Sigmoid colon (tissue), 7 donors: ENCODE measurements at places on chromosomes 6 and 20. TPM values are rescaled to one million over a fixed set of nuclear protein-coding genes. Genes with fewer than 3 reads are reported as not detected.

GRCh38 chr6:105223242-105223641 is 43.4 kb upstream of the POPDC3 start:
- no peak overlapping the region for H3K4me3 ChIP-seq
- DNase-seq: no peak
- no peaks in the 10 kb centered on the region for H3K4me1 ChIP-seq
- H3K36me3 ChIP-seq: no peaks in the 10 kb centered on the region
- H3K27me3 ChIP-seq: no peaks in the 10 kb centered on the region

GRCh38 chr6:99951016-99951805 is 42.8 kb downstream of the MCHR2 start:
- no peaks in the 10 kb centered on the region for H3K27me3 ChIP-seq
- no peak overlapping the region for H3K4me3 ChIP-seq
- H3K36me3 ChIP-seq: no peaks in the 10 kb centered on the region

DNA sequence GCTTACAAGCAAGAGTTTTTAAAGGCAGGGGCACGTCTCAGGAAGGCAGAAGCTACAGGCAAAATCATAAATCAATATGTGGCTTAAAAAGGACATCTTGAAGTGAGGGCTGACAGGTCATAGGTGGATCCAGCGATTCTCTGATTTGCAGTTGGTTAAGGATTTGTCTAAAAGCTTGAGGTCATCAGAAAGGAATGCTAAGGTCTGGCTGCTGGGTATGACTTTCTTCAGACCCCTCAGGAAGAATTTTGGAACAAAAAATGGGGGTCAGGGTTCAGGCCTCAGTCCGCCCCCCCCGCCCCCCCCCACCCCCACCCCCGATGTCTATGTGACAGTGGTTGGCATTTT is 261.9 kb downstream of the CDH4 start:
- H3K4me3 ChIP-seq: no peak overlapping the region
- H3K4me1 ChIP-seq: no peaks in the 10 kb centered on the region
- H3K27me3 ChIP-seq: no peaks in the 10 kb centered on the region
- H3K36me3 ChIP-seq: no peaks in the 10 kb centered on the region
- no peak for DNase-seq
- H3K27ac ChIP-seq: no peak overlapping the region

DNA sequence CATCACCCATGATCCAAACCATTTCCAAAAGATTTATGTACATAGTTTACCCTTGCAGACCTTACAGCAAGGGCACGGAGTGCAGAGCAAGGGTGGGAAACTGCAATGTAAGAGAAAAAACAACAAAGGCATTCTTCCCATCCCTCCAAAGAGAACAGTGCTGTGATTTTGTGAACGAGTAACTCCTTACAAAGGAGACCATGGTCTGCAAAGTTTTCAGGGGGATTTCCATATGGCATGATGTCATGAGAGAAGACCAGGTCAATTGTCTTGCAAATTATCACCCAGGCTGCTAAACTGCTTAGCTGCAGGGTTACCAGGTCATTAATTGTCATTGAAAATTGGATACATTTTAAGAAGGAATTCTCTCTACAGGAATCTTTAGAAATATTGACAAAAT is 58.3 kb downstream of the LAMP5 start:
- no peak overlapping the region for H3K27ac ChIP-seq
- no peaks in the 10 kb centered on the region for H3K36me3 ChIP-seq
- no peak for DNase-seq
- H3K4me3 ChIP-seq: no peak overlapping the region
- no peaks in the 10 kb centered on the region for H3K27me3 ChIP-seq

DNA sequence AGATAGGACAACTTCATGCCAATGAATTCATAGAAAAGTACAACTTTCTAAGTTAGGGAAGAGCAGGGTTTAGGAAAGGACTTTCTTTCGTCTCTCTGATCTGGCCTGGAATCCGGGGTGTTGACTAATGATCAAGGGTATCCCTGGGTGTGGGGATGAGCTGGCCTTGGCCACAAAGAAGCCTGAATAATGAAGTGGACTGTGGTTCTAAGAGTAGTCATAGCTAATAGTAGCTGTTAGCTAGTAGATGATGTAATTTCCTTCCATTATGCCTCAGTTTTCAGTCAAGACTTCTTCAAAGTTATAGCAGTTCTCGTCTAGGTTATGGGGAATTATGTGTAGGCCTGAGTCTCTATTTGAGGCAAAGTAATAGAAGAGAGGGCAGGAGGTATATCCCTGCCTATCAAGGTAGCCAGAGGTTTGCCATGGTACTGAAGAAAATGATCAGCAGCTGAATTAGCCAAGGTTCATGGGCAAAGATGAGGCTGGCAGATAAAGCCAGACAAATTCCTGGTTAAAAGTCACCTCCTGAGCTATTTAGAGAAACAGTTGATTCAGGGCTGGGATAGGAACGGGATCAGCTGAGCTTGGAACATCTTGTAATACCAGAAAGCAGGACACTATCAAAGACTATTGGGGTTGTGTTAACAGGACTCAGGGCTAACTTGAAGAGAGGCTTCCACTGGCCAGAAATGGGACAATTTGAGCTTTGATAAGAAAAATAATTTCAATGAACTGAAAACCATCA is 18.7 kb upstream of the TRPC4AP start:
- H3K4me1 ChIP-seq: no peaks in the 10 kb centered on the region
- H3K4me3 ChIP-seq: no peak overlapping the region
- H3K27ac ChIP-seq: peak overlapping the region; percentile 31
- H3K27me3 ChIP-seq: no peaks in the 10 kb centered on the region

DNA sequence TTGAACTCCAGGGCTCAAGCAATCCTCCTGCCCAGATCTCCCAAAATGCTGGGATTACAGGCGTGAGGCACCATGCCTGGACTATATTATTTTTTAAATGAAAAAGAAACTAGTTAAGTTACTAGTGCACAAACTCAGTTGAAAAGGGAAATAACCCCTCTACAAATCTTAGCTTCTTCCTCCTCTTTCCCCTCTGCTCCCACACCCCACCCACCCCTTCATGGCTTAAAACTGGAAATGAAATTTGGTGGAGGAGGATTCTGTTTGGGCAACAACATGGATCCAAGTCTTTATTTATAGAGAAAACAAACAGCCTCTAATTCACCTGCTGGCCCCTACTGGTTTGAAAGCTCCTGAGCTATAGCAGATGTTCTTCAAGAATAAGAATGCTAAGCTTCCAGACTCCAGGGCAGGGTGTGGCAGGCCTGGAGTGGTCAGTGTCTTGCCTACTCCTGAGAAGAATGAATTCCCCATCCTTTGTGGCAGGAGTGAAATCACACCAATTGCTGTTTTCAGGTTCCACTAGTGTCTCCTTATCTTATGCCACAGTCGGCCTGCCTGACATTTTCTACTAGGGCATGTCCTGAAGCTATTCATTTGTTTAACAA is 73.5 kb downstream of the ZFP64 start:
- no peak for DNase-seq
- no peaks in the 10 kb centered on the region for H3K4me1 ChIP-seq
- no peak overlapping the region for H3K4me3 ChIP-seq
- H3K27ac ChIP-seq: no peak overlapping the region

DNA sequence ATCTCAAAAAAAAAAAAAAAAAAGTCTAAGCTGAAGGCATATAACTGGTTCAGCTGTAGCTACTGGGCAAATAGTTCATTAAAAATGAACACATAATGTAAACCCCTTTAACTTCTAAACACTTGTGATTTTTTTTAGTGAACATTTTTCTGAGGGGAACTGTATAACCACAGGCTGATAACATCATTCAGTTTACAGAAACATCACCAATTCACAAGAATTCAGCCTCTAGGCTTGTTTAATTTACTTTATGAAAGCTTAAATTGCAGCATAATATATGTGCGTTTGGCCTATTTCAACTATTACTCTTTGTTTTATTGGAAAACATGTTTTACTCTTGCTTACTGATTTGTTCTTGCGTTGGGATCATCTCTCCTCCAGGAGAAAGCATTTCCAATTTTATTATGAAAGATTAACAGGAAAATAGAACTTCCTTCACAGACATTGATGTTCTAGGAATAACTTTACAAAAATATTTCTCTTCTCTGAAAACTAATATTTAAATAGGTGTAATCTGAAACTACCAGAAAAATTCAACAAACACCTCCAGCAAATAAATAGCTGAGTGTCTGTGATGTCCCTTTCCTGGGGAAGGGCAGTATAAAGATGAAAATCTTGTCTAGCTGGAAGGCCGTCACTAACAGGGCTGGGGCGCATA is 284.5 kb downstream of the UST start:
- no peak overlapping the region for H3K4me3 ChIP-seq
- no peak for DNase-seq
- no peaks in the 10 kb centered on the region for H3K36me3 ChIP-seq
- peaks cover 18% of the 10 kb centered on the region for H3K4me1 ChIP-seq
- no peaks in the 10 kb centered on the region for H3K27me3 ChIP-seq

PXT1 gene
- not detected for total RNA-seq

GRCh38 chr6:25178336-25179035 is 100.7 kb upstream of the CARMIL1 start:
- no peak for DNase-seq
- H3K27me3 ChIP-seq: no peaks in the 10 kb centered on the region
- peaks cover 53% of the 10 kb centered on the region for H3K4me1 ChIP-seq
- H3K36me3 ChIP-seq: no peaks in the 10 kb centered on the region

- H3K4me1 ChIP-seq: no peaks in the 10 kb centered on the region
- no peak overlapping the region for H3K4me3 ChIP-seq
- H3K36me3 ChIP-seq: no peaks in the 10 kb centered on the region
- no peak overlapping the region for H3K27ac ChIP-seq
- no peaks in the 10 kb centered on the region for H3K27me3 ChIP-seq
Observed at GRCh38 chr6:87066449-87067333, 28.2 kb downstream of the CGA start.

DNA sequence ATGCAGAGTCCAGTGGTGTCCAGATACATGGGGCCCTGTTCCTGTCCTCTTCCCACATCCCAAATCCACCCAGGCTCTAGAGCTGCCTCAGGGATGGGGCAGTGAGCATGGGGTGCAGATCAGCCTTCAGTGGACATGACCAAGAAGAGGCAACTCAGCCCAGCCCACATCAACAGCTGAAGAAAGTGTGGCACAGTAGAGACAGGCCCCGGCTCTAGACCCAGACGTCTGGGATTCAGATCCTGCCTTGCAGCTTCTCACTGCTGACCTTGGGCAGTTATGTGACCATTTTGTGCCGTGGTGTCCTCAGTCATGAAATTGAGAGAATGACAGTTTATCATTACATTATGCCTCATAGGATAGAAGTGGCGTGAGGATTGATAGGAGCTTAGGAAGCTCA is 54.6 kb upstream of the CST7 start:
- no peaks in the 10 kb centered on the region for H3K36me3 ChIP-seq
- H3K4me1 ChIP-seq: no peaks in the 10 kb centered on the region
- DNase-seq: no peak
- no peaks in the 10 kb centered on the region for H3K27me3 ChIP-seq
- no peak overlapping the region for H3K4me3 ChIP-seq

CTCFL gene
- not detected for total RNA-seq

DNA sequence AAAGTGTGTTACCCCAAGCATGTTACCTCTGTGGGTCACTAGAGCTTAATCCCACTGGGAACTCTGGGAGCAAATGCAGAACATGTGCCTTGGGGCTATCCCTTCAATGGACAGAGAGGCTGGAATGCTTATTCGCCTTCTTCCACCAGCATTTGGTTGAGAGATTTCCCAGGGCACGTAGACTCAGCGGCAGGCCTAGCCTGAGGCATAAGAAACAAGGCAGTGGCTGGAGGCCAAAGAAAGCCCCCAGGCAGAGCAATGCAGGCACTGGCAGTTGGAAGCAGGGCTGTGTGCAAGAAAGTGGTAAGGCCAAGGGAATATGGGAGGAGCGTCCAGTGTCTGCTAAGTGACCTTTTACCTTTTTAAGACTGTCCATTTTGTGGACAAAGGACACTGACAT is 114.0 kb upstream of the FLRT3 start:
- no peaks in the 10 kb centered on the region for H3K36me3 ChIP-seq
- H3K27ac ChIP-seq: no peak overlapping the region
- H3K4me1 ChIP-seq: no peaks in the 10 kb centered on the region
- H3K27me3 ChIP-seq: no peaks in the 10 kb centered on the region
- no peak for DNase-seq

- H3K4me3 ChIP-seq: no peak overlapping the region
- no peaks in the 10 kb centered on the region for H3K27me3 ChIP-seq
- DNase-seq: no peak
- H3K27ac ChIP-seq: no peak overlapping the region
Observed at GRCh38 chr6:149723771-149724417, 6.0 kb upstream of the LATS1 start.

- DNase-seq: no peak
- H3K4me1 ChIP-seq: no peaks in the 10 kb centered on the region
- H3K4me3 ChIP-seq: no peak overlapping the region
- H3K27me3 ChIP-seq: no peaks in the 10 kb centered on the region
- no peaks in the 10 kb centered on the region for H3K36me3 ChIP-seq
- H3K27ac ChIP-seq: no peak overlapping the region
Observed at GRCh38 chr6:22238861-22239260, 58.0 kb downstream of the PRL start.

PPP1R3G gene
- total RNA-seq: 2.0 TPM

TGM3 gene
- not detected for total RNA-seq

NNAT gene
- 88.9 TPM for total RNA-seq

DNA sequence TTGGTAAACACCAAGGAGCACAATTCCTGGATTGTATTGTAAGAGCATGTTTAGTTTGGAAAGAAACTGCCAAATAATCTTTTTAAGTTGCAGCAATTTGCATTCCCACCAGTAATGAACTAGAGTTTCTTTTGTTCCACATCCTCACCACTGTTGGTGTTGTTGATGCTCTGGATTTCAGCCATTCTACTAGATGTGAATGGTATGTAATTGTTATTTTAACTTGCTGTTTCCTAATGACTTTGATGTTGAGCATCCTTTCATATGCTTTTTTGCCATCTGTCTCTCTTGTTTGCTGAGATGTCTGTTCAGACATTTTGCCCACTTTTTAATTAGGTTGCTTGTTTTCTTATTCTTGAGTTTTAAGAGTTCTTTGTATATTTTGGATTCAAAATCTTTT is 1654.1 kb downstream of the GRIK2 start:
- H3K4me1 ChIP-seq: no peaks in the 10 kb centered on the region
- no peak overlapping the region for H3K27ac ChIP-seq
- H3K27me3 ChIP-seq: no peaks in the 10 kb centered on the region
- DNase-seq: no peak
- no peaks in the 10 kb centered on the region for H3K36me3 ChIP-seq
